Melanocyte of skin (primary cell): ENCODE measurements at places on chromosomes 13 and 19. TPM values are rescaled to one million over a fixed set of nuclear protein-coding genes. Genes with fewer than 3 reads are reported as not detected.

The LILRB2 gene
- not detected in 2 replicates for total RNA-seq

The ZNF285 gene
- total RNA-seq, result 1.3 and 4.3 TPM in 2 replicates

The SPTBN4 gene
- total RNA-seq, result 0.34 and 0.36 TPM in 2 replicates

The RFPL4AL1 gene
- total RNA-seq, result not detected in 2 replicates

The IFNL1 gene
- total RNA-seq, result not detected in 2 replicates

The ZNF146 gene
- total RNA-seq, result 38.2 and 67.6 TPM in 2 replicates

The TBXA2R gene
- 0.15 and 1.7 TPM in 2 replicates for total RNA-seq

The LGALS13 gene
- total RNA-seq, result not detected in 2 replicates

The STAP2 gene
- total RNA-seq, result 11.4 and 15.7 TPM in 2 replicates

The ATP4A gene
- not detected in 2 replicates for total RNA-seq

The CEACAM20 gene
- not detected in 2 replicates for total RNA-seq

The MAP3K10 gene
- 11.1 and 13.3 TPM in 2 replicates for total RNA-seq

The CRX gene
- total RNA-seq, result not detected in 2 replicates

The PROZ gene
- total RNA-seq, result not detected in 2 replicates

The ZNF296 gene
- total RNA-seq, result 0.36 TPM in 1 of 2 replicates, not detected in the other

The PLPP2 gene
- 4.3 and 4.7 TPM in 2 replicates for total RNA-seq

The PSMC4 gene
- total RNA-seq, result 197 and 225 TPM in 2 replicates

The OCEL1 gene
- 4.9 and 5.3 TPM in 2 replicates for total RNA-seq

The MYH14 gene
- 5.5 and 9.1 TPM in 2 replicates for total RNA-seq

The EXOC3L2 gene
- 0.34 TPM in 1 of 2 replicates, not detected in the other for total RNA-seq

The PLVAP gene
- under 0.01 TPM in 2 replicates for total RNA-seq

The PLA2G4C gene
- total RNA-seq, result 4.0 and 10.3 TPM in 2 replicates

The ADAMTS10 gene
- 0.62 and 2.0 TPM in 2 replicates for total RNA-seq

The ATP8B3 gene
- total RNA-seq, result 1.7 and 2.2 TPM in 2 replicates

The PSG1 gene
- not detected in 2 replicates for total RNA-seq

The ERICH4 gene
- total RNA-seq, result not detected in 2 replicates

The TTC9B gene
- not detected in 2 replicates for total RNA-seq

The CEACAM8 gene
- total RNA-seq, result not detected in 2 replicates

The ADPRHL1 gene
- total RNA-seq, result 0.15 and 0.33 TPM in 2 replicates

The UBE2L5 gene
- total RNA-seq, result not detected in 2 replicates

The RGL3 gene
- 0.62 and 1.3 TPM in 2 replicates for total RNA-seq

The TUBB4A gene
- 20.0 and 32.0 TPM in 2 replicates for total RNA-seq

The KLK12 gene
- total RNA-seq, result not detected in 2 replicates

The ZNF44 gene
- total RNA-seq, result 4.7 and 4.8 TPM in 2 replicates

The ZNF93 gene
- total RNA-seq, result 11.0 and 12.6 TPM in 2 replicates

The ANGPTL4 gene
- 0.31 and 0.33 TPM in 2 replicates for total RNA-seq

The FBXW9 gene
- total RNA-seq, result 14.1 and 16.7 TPM in 2 replicates

The ZNF791 gene
- total RNA-seq, result 10.0 and 16.0 TPM in 2 replicates

The DNAJC15 gene
- 18.0 and 32.4 TPM in 2 replicates for total RNA-seq

The URAD gene
- not detected in 2 replicates for total RNA-seq

The ZNF823 gene
- 8.7 and 13.7 TPM in 2 replicates for total RNA-seq

The HSPB6 gene
- 0.67 and 1.9 TPM in 2 replicates for total RNA-seq

The ZNF575 gene
- total RNA-seq, result not detected in 2 replicates

The C13orf42 gene
- not detected in 2 replicates for total RNA-seq

The OR4F17 gene
- not detected in 2 replicates for total RNA-seq

The C19orf67 gene
- total RNA-seq, result not detected in 2 replicates

The TMPRSS9 gene
- total RNA-seq, result not detected in 2 replicates
